ENCODE measurements at places on chromosomes 16 and 17.

- DNase-seq = no peak
These were observed 29.0 kb downstream of the TRPV2 start for GRCh38 chr17:16444258-16444886.

DNA sequence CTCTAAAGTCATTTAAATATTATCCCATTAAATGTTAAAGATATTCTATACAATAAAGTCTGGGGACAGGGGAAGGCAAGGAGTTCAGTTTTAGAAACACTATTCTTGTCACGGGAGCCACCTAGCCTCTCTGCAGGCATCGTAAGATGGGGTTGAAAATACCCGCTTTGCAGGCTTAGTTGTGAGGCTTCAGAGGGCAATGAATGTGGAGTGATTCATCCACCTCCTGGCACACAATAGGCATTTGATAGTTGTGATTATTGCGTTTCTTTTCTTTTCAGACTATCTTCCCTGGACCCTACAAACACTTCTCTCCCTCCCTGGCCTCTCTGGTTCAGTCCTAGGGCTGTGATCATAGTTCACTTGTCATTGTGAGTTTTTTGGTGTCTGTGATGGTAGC is 19.6 kb downstream of the GLP2R start:
- DNase-seq = no peak

- DNase-seq = no peak
These were observed 49.7 kb downstream of the MARF1 start for GRCh38 chr16:15593235-15593634.

- peak; percentile 86 for DNase-seq
These were observed at the start of gene ITGB3 for GRCh38 chr17:47253541-47254402. ITGB3 (plus strand) TSS chr17:47253827; CDS start chr17:47253862, 35 bp downstream.

- DNase-seq = no peak
These were observed 64.2 kb upstream of the CACNG3 start for GRCh38 chr16:24191876-24192402.

DNA sequence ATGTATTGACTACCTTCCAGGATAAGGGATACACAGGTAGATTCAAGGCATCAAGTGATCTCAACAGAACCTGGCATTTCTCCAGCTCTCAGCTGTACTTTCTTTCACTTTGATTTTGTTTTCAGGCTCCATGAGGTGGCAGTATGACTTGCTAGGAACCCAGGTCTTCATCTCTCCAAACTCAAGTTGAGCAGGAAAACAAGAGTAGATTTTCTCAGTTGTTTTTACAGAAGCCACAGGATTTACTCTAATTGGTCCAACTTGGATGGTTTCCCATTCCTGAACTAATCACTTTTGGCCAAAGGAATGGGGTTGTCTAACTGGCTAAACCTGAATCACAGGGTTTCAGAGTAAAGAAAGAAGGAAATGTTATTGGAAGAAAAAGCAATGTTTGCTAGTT is 146.6 kb downstream of the TRIM37 start:
- peak; percentile 55 for DNase-seq

DNA sequence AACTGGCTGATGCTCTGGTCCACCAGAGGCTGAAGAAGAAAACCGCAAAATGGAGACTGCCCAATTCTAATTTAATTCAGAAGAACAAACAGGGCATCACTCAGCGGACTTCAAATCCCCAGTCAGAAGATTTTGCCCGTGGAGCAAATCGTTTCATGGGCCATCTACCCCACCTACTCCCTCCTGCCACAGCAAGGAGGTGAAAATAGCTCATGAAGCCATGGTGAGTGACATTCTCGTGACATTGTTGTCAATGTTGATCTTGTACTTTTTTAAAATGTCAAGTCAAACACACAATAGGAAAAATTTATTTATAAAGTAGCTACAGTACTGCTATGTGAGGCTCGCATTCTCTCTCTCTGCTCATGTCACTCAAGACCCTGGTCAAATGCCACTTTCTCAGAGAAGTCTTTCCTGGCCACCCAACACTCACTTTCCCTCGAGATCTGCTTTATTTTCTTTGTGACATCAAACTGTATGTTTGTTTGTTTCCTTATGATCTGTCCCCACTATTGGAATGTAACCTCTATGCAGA is 31.3 kb upstream of the SOX9 start:
- no peak for DNase-seq

- no peak for DNase-seq
These were observed 2.7 kb upstream of the HAP1 start for GRCh38 chr17:41736983-41737679.

DNA sequence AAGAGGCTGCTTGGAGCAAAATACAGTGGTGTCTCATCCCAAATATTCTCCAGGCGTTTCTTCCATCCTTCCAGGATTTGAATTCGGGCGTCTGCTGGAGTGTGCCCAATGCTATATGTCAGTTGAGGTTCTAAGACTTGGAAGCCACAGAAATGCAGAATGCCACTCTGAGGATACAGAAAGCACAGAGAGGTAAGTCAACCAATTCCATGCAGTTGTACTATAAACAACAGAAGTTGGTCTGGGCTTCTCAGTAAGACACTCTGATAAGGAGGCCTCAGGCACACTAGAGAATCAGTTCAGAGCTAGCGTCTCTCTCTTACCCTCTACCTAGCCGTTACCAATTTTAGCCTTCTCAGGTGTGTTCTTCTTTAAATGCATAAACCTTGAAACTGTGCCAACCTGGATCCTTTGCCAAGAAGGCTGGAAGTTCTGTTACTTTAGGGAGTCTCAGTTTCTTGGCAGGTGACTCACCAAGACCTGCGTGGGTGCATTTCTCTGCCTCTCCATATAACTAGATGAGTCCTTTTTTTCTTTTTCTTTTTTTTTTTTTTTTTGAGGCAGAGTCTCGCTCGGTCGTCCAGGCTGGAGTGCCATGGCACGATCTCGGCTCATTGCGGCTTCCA is 15.1 kb downstream of the NQO1 start:
- DNase-seq = peak; percentile 45

DNA sequence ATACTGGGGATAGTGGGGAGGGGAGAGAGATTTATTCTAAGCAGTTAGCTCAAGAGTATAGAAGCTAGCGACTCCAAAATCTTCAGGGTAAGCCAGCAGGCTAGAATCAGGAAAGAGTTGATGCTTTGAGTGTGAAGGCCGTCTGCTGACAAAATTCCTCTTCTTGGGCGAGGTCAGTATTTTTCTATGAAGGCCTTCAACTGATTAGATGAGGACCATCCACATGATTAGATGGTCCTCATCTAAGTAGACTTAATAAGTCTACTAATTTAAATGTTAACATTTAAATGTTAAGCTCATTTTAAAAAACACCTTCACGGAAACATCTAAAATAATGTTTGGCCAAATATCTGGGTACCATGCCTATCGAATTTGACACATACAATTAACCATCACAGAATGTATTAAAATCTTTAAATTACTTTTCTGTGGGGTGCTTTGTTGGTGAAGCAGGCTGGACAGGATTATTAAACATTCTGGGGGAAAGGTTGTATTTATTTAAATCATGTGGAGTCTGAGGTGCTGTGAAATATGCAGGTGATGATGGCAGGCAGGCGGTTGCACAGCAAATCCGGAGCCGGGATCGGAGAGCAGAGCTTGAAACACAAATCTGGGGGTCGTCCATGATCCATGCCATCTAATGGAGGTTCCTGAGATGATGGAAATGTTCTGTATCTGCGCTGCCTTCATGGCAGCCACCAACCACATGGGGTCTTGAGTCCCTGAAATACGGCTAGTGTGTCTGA is 49.8 kb upstream of the ADORA2B start:
- no peak for DNase-seq

DNA sequence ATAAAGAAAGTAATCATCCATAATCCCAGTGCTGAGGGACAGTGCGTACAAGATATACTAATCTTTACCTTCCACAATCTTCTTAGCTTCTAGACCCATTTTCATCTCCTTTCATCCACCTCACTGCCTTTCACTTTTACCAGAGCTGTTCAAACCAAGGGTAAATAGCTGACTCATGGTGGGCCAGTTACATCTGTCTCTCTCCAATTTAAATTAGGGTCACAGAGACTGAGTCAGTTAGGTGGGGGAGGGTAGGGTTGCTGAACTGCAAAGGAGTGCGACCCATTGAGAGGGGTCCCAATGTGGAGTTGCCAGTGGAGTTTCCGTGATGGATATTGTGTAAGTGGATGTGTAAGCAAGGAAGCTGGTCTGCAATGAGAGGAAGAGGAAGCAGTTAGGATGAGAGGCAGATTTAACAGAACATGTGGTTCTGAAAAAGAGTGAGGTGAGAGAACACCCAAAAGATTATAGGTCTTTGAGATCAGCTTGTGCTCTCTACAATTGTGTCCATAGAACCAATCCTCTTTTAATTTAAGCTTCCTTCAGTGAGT is 83.5 kb downstream of the GP2 start:
- DNase-seq = no peak

DNA sequence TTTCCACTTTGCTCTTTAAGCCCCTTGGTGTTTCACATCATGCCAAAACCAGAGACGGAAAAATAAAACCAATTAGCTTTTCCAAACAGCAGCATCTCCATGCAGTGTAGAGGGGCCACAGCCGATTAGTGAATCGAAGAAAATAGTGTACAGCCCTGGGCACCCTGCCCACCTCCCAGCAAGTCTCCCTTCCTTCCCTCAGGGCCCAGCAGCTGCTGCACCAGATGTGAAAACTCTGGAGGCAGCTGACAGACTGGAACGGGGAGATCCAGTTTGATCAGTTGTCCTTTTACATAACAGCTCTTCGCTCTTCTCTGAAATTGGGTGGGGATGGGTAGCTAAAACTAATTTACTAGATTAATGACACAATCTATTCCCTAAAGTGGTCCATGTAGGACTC is 19.3 kb downstream of the TMEM11 start:
- DNase-seq = no peak

GRCh38 chr17:2830678-2831077 is 34.4 kb downstream of the RAP1GAP2 start:
- DNase-seq = no peak

GRCh38 chr17:31479524-31479923 is 88.0 kb downstream of the RAB11FIP4 start:
- DNase-seq = no peak

- no peak for DNase-seq
These were observed 62.6 kb downstream of the AMFR start for GRCh38 chr16:56362706-56363105.

DNA sequence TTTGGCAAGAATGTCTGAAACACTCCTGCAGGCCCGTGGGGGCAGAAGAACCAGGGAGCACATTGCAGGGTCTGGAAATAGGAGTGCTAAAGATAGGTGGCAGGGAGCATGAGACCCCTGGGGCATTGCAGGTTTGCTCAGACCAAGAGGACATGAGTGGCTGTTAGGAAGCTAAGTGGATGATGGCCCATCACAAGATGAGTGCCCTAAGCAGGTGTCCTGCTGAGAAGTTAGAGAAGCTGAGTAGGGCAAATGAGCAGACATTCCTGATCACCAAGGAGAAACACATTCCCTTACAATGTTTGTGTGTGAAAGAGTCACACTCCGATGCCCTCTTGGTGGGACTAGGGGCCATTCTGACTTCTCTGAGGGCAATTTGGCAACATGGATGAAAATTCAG is 9.9 kb downstream of the MLYCD start:
- peak; percentile 5 for DNase-seq

DNA sequence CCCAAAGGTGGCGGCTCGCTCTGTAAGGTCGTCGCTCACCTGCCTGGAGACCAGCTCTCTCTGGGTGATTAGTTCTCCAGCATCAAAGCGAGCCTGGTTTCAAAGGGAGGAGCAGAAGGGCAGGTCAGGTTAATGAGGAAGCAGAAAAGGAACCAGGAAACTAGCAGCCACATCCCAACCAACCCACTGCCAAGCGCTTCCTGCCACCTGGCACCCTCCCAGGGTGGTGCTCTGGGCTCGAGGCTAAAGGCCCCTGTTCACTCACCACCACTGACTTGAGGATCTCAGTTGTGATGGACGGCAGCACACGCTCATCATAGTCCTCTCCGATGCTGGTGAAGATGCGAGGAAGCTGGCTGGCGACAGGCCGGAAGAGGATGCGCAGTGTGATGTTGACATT is 5.6 kb downstream of the PHB1 start:
- DNase-seq = no peak

GRCh38 chr16:86949116-86949515 is 368.1 kb downstream of the C16orf95 start:
- DNase-seq = no peak

GRCh38 chr17:79915850-79916430 is 76.7 kb upstream of the CBX4 start:
- DNase-seq = peak; percentile 84

- no peak for DNase-seq
These were observed 23.9 kb upstream of the ST6GALNAC1 start for GRCh38 chr17:76667491-76667755.

DNA sequence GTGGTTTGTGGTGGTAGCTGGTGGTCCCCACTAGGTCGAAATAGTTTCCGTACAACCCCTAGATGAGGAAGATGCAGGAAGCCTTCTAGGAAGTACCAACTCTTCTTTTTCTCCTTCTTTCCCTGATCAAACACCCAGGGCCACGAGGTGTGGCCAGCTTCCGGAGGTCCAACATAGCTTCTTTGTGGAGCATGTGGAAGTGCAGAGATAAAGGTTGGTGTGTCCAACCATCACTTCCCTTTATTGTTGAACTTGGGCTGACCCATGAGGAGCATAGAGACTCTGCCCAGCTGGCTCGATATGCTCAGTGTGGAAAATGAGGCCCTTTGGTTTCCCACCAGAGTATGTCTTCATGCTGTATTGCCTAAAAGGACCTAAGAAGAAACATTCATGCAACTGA is 6.3 kb upstream of the RGS9 start:
- no peak for DNase-seq

DNA sequence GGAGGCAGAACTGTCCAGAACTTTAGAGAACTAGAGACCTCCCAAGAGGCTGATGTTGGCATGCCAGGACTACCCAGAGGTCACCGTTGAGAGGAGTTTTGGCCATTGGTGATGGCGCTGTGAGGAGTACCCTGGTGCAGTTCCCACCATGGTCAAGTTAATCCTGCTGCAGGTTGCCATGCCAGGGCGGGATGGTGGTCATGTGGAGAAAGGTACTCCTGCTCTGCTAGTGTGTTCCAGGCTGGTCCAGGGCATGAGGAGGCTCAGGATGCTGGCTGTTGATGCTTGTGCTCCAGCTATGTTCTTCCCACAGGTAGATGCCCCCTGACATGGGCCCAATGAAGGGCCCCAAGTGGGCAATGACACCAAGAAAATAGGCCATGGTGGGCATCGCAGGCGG is 4.1 kb upstream of the PHF12 start:
- no peak for DNase-seq

- DNase-seq = no peak
These were observed 11.7 kb upstream of the CPPED1 start for GRCh38 chr16:12815361-12815760.

DNA sequence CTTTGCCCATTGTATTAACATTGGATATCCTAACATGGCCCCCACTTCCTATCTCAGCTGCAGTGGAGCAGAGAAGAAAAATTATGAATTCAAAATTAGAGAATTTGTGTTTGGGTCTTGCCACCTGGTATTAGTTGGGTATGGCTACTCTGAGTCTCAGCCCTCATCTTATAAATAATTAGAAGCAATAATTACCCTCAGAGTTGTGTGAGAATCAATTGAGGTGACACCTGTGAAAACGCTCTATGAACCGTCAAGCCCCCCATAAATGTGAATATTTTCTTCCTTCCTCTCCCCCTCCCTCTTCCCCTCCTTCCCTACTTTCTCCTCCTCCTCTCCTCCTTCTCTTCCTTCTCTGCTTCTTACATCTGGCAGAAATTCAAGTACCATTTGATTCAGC is 8.9 kb upstream of the TOB1 start:
- DNase-seq = no peak

GRCh38 chr16:5415123-5415522 is 317.5 kb upstream of the EEF2KMT start:
- no peak for DNase-seq

Measured in iPS-NIHi11 (cell line).